ENCODE measurements at places on chromosomes 3 and 15.

- DNase-seq, result no peak
Observed at GRCh38 chr15:72116731-72117485, 1.0 kb downstream of the MYO9A start.

GRCh38 chr3:42476225-42477125, 26.0 kb upstream of the VIPR1 start:
- no peak for DNase-seq

- DNase-seq, result no peak
Observed at GRCh38 chr3:11698326-11699082, 54.8 kb upstream of the VGLL4 start.

DNA sequence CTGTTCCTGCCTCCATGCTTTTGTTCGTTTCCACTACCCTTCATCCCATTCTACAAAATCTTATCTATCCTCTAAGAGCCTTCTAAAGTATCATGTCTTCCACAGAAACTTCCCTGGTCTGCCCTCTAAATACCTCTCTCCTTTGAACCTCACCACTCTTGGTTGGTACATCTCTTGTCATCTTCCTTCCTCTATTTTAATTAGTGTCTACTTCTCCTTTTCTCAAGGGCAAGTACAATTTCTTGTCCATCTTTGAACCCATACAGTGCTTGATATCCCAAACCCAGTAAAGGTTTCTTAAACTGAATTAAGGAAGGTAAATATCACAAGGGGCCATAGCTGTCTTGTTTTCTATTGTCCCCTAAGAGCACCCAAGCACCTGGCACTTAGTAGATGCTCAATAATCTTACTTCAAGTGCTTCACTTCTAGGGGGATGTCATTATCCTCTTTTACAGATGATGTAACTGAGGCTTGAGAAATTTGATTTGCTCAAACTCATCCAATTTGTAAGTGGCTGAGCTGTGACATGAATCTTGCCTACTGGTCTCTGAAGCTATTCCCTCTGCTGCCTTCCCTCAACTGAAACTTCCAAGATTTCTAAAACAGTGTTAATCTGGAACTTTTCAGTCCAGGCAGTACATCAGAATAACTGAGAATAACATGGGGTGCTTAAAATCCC, 2.6 kb upstream of the DAPK2 start:
- no peak for DNase-seq

- DNase-seq, result no peak
Observed at GRCh38 chr3:118269537-118270125, 765.0 kb downstream of the IGSF11 start.

GRCh38 chr3:138948371-138949001, 1.5 kb downstream of the FOXL2NB start:
- DNase-seq, result no peak
